Kidney glomerular epithelial cell (primary cell): ENCODE measurements at places on chromosomes 4 and X.

DNA sequence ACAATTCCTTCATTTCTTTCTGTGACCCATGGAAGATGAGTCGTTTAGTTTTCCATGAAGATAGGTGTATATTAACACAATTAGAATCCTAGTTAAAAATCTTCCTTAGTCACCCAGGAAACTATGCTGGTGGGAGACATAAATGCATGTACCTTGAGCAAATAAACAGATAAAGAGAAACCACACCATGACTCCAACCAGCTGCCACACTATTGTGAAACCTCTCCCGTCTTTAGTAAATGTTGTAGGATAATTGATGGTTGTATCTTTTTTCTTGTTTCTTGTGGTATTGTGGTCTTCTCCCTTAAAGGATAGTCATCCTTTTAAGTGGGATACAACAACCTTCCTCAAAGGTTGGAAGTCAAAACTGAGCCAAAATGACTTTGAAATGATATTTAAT is 103.8 kb upstream of the LEF1 start:
- DNase-seq = peak; percentile 91

GRCh38 chr4:8380511-8381415 is 59.8 kb downstream of the ACOX3 start:
- no peak for DNase-seq

GRCh38 chr4:78033861-78034260 is 23.3 kb upstream of the FRAS1 start:
- DNase-seq = no peak

DNA sequence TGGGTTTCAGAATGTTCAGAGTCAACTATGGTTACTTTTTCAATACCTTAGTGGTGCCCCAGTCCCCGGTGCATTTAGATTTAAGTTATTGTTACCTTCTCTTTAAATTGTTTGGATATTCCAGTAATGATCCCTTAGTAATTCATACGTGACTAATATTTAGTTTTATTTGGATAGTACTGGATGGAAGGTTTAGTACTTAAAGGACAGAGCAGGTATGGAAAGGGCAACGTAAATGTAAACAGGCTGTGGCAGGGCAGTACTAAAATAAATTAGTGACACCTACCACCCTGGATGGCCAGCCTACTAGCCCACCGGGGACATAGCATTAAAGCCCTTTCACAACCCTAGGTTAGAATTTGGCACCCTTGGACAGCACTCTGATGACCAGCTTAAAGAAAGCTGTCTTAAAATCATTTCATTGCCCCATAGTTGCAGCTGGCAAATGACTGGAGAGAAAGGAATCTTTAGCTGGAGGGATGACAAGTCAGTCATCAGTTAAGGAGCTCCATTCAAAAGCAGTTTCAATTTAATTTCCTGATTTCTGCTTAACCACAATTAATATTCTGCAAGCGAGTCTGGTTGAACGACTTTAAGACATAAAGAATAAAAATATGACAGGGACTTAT is 16.4 kb downstream of the PLP1 start:
- DNase-seq = no peak

- DNase-seq = peak; percentile 54
These were observed 2.8 kb downstream of the SFRP2 start for GRCh38 chr4:153785910-153786721.

- DNase-seq = no peak
These were observed 14.7 kb upstream of the CBR4 start for GRCh38 chr4:169024762-169025161.

DNA sequence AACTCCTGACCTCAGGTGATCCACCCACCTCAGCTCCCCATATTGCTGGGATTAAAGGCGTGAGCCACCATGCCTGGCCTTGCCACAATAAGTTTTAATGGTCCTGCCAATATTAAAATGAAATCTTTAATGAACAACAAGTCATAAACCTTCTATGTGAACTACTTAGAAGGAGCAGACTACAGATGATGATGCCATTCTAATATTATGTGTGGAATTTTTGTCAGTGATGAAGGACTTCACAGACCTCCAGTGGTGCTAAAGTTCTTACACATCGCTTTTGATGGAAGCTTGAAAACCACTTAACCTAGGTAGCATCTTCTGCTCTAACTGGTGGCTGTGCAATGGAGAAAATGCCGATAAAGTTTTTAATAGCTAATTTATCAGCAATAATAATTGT is 331.4 kb downstream of the CCSER1 start:
- DNase-seq = peak; percentile 38

- no peak for DNase-seq
These were observed 55.5 kb downstream of the DDX60 start for GRCh38 chr4:168263039-168263438.

GRCh38 chr4:96162636-96163035 is 322.7 kb downstream of the PDHA2 start:
- no peak for DNase-seq

DNA sequence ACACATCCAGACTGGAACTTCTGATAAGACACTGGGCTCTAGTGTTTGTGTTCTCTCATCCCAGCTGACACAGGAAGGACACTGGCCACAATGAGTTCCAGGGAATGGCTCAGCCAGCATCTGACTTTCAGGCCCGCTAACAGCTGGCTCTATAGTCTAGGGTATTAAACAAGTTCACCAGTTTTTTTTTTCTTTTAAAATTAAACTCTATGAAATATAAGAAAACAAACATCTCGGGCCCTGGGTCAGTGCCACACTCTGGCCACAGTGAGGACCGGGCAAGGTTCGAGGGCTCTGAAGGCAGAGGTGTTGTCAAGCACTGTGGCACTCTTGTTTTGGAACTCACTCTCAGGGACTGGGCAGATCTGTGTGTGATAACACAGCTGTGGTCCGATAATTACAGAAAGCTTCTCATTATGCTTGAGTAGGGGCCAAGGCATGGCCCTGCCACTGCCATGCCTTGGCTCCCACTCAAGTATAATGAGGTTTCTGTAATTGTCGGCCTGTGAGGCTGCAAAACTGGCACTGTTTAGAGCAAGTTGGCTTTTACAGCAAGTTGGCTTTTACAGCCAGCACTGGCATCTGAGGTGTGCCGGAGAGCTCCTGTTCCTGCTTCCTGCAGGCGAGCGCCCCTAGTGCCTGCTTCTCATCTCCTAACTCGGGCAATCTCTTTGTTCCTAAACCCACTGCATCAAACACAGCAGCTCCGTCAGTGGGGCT is 62.8 kb downstream of the PPP1R2C start:
- DNase-seq = peak; percentile 22

DNA sequence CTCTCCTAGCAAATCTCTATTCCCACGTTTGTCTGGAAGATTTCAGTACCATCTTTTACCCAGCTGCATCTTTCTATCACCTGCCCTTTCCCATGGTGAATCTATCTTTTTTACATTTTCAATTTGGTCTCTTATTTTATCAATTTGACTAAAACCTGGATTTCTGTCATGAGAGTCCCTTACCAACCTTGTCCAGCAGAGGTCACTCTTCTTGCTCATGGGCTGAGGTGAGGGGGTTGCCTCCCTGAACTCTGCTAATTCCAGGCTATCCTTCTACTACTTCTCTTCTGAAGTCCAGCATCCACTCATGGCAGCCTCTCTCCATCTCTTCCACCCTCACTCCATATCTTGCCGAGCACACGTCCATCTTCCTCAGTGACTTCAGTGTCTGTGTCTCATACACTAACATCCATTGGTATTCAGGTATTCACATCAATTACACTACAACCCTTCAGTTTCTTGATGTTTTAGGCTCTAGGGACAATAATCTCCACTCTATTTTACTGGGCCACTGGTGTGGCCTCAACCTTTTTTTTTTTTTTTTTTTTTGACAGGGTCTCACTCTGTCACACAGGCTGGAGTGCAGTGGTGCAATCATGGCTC is 17.8 kb upstream of the ZNF827 start:
- peak; percentile 48 for DNase-seq

- peak; percentile 0 for DNase-seq
These were observed 26.7 kb upstream of the CLDN34 start for GRCh38 chrX:9940421-9940820.

DNA sequence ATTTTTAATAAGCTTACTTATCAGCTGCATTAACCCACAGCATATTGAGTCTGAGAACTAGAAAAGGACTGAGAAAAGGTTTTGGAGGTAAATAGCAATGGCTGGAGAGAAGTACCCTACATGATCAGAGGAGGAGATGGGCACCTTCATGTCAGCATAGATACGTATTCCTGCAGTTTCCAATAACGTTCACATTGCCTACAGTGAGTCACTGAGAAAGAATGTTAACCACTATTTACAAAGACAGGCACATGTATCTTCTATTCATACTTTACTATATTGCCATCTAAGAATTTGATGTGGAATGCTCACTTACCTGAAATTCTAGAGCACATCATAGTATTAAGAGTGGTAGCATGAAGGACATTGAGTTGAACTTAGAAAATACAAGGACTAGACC is 92.5 kb downstream of the TLL1 start:
- DNase-seq = no peak

DNA sequence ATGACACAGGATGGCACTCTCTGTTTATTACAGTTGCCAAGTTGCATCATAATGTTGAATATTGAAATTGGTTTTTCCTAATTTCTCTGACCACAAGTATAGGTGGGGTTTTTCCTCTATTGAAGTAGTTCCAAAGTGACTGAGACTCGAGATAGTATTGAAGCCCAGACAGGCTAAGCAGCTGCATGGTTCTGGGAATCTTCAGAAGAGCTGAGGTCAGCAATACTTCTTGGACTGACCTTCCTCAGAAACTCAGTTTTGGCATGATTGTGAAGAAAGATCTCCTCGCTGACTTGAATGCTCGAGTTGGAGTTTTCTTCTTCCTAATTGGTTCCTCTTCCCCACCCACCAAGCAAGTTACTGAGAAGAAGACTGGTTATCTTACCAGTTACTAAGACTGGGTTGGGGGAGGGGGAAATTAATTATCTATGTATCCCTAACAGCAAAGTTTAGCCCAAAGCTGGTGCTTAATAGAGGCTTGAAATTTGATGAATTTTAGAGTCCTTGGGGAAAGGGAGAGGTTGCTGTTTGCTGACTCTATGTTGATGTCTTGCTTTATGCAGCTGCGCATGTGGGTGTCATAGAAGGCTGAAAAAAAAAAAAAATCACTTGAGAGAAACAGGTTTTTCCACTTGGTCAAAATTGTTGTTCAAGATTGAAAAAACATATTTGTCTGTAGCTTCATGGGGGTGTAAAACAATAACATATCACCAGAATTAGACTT is 91.1 kb downstream of the P2RY10 start:
- no peak for DNase-seq

DNA sequence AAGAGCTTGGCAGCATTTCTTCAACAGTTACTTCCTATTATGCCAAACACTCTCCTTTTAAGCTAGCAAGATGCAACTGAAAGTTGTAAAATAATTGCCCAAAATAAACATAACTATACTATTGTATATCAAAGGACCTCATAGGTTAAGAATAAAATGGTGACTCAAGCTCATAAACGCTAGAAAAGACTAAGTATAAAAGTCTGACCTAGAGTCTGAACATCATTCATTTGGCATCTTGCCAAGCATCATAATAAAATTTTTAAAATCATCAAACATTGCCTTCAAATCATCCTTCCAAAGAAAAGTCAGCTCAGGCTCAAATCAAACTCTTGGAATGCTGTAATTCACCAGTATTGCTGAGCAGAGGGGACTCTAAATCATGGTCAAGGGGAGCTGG is 281.2 kb downstream of the QDPR start:
- DNase-seq = no peak

DNA sequence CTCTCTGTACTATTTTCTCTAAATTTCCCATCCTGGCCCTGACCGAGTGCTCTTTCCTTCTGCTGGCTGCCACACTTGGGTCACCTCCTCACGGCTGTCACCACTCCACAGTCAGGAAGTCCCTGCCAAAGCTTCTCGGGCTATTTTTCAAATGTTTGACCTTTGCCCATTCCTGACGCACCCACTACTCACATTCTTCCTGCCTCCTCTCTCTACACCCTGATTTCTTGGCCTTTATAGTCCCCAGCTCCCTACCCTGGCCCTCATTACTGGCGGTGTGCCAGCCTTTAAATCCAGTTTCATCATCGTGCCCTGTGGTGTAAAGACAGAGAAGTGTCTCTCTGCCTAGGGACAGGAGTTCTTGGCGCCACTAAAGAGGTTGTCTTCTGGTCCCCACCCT is 46.4 kb upstream of the GATB start:
- DNase-seq = no peak

DNA sequence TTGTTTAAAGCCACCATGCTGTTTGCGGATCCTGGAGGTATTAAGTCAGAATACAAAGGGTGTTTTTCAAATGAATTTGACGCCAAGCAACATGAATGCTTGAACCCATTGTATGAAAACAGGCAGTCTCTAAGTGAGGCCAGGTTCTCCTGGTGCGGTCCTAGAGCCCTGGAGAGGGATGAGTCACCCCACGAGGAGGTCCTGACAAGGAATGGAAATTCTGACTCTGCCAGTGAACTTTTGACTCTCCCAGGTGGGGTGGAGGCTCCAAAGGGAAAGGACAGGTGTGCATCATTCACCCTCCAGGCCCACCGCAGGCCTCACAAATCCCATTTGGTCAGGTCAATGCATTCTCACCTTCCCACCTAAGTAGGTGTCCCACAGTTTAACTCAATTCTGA is 1.5 kb downstream of the TRIM2 start:
- DNase-seq = no peak
